Endothelial cell of umbilical vein (primary cell): ENCODE measurements at places on chromosomes 16 and 17. TPM values are rescaled to one million over a fixed set of nuclear protein-coding genes. Genes with fewer than 3 reads are reported as not detected.

DNA sequence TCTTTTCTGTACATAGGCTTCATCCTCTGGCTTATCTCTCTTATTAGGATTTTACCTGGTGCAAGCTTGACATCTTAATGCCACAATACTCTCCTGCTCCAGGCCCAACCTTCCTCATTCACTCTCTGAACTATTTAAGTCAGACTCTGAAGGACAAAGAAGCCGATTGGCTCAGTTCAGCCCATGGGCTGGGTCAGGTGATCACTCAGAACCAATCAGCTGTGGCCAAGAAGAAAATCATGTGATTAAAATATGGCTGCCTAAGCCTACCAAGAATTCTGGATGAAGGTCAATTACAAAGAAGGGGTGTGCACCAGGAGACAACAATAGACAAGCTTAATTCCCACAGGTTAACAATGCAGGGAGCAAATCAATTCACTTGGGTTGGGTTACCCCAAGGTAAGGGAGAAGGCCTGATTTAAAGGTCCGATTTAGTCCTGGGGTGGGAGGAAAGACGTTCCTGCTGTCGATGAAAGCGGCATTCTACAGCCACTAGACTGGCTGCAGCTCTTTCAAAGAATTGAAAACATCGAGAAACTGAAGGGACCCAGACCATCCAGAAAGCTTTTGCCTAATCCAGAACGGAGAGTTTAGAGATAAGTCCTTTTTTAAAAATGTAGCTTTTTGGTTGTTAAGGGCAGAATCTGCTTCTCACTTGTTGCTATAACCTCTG, 42.9 kb upstream of the NFAT5 start:
- no peak for DNase-seq
- no peak overlapping the region for H3K4me3 ChIP-seq
- no peak overlapping the region for H3K27ac ChIP-seq

DNA sequence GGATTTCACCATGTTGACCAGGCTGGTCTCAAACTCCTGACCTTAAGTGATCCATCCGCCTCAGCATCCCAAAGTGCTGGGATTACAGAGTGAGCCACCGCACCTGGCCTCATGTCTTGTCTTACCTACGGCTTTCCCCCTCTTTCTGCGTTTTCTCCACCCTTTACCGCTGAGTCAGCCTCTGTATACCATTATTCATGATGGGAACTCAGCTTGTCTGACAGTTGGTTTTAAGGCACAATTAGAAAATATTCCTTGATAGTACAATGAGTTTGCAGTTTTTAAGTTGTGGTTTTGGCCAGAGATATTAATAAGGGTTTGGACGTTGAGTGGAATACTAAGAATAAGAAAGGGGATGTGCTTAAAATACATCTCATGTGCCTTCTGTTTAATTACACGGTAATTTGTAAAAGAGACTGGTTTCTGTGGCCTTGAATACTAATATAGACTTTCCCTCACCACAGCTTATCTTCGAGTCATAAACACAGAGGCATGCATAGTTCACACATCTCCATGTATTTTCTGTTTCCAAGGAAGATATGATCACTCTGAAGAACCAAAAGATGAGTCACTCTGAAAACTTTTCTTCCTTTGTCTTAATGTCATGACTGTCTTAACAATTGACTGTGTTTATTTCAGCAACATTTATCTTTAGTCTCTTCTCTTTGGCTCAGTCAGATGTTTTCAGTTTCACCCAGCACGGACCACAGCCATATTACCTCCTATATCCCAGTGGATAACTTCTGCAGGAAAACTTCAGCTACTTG, 54.4 kb downstream of the PITPNC1 start:
- no peaks in the 10 kb centered on the region for H3K36me3 ChIP-seq
- H3K27me3 ChIP-seq = no peaks in the 10 kb centered on the region
- H3K27ac ChIP-seq = peak overlapping the region; percentile 23
- no peak overlapping the region for H3K4me3 ChIP-seq

GRCh38 chr17:2830678-2831077, 34.4 kb downstream of the RAP1GAP2 start:
- no peak overlapping the region for H3K27ac ChIP-seq
- peaks cover 2% of the 10 kb centered on the region for H3K27me3 ChIP-seq
- H3K36me3 ChIP-seq = no peaks in the 10 kb centered on the region
- no peak for DNase-seq
- H3K4me1 ChIP-seq = no peaks in the 10 kb centered on the region

RNF43 gene
- total RNA-seq = not detected in 2 replicates

DNA sequence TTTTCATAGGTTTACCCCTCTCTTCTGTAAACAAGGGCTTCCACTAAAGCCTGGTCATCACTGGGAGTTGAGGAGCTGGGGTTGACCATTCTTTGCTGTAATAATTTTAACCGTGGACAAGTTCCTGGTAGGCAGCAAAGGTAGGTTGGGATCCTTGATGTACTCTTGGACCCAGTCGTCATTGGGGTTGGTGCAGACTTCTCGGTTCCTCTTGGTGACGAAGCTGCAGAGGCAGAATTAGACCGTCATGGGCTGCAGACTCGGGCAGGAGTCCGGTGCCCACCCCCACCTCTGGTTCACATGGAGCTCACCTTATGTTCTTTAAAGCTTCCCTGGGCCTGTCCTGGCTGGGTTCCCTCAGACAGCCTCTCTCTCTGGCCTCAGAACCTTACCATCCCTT, 3.8 kb downstream of the CCL16 start:
- peaks cover 38% of the 10 kb centered on the region for H3K4me1 ChIP-seq
- H3K27me3 ChIP-seq = no peaks in the 10 kb centered on the region
- no peak overlapping the region for H3K4me3 ChIP-seq
- H3K36me3 ChIP-seq = no peaks in the 10 kb centered on the region

NT5C3B gene
- total RNA-seq = 57.4 and 67.3 TPM in 2 replicates

GRCh38 chr16:50297301-50298074, 31.1 kb downstream of the ADCY7 start:
- no peaks in the 10 kb centered on the region for H3K4me1 ChIP-seq
- no peak overlapping the region for H3K27ac ChIP-seq
- no peaks in the 10 kb centered on the region for H3K27me3 ChIP-seq
- no peak for DNase-seq
- H3K36me3 ChIP-seq = no peaks in the 10 kb centered on the region
- H3K4me3 ChIP-seq = no peak overlapping the region

PRR29 gene
- 0.78 and 1.2 TPM in 2 replicates for total RNA-seq

PRSS21 gene
- not detected in 2 replicates for total RNA-seq

DNA sequence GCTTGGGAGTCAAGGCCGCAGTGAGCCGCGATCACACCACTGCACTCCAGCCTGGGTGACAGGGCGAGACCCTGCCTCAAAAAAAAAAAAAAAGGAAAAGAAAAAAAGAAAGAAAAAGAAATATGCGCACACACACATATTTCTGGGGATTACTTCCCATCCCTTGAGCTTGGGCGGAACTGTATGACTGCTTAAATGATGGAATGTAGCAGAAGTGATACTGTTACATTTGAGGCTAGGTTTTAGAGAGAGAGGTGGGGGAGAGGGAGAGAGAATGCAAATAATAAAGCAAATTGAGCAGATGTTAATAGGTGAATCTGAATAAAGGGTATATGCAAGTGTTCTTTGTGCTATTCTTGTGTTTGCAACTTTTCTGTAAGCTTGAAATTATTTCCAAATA, 12.0 kb upstream of the USP32 start:
- H3K4me3 ChIP-seq = no peak overlapping the region
- no peaks in the 10 kb centered on the region for H3K4me1 ChIP-seq
- DNase-seq = no peak
- H3K27ac ChIP-seq = no peak overlapping the region
- no peaks in the 10 kb centered on the region for H3K27me3 ChIP-seq

- H3K27me3 ChIP-seq = no peaks in the 10 kb centered on the region
- H3K4me3 ChIP-seq = no peak overlapping the region
- no peak for DNase-seq
- H3K27ac ChIP-seq = no peak overlapping the region
- peaks cover 18% of the 10 kb centered on the region for H3K4me1 ChIP-seq
- H3K36me3 ChIP-seq = peaks cover 3% of the 10 kb centered on the region
These were observed 87.4 kb upstream of the CHMP6 start for GRCh38 chr17:80904036-80904753.

DNA sequence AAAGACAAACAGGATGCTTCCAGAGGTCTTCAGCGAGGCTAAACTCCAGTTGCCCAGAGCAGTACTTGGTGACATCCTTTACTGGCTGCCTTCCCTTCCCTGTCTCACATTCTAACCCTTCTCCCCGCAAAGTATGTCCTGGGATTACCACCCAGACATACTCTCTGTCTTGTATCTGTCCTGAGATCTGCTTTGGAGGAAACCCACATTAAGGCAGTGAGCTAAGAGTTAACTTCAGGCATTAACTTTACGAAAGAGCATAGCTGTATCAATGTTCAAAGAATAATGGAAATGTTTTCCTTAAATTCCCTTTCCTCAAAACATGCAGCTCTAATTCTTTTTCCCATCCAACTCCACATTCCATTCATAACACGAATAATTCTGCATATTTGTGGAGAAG, 385.2 kb downstream of the NPIPA8 start:
- H3K4me3 ChIP-seq = no peak overlapping the region
- no peaks in the 10 kb centered on the region for H3K27me3 ChIP-seq
- DNase-seq = no peak

TBC1D3E gene
- not detected in 2 replicates for total RNA-seq

NMT1 gene
- 126 and 135 TPM in 2 replicates for total RNA-seq

ELMO3 gene
- 4.3 and 5.7 TPM in 2 replicates for total RNA-seq

- H3K36me3 ChIP-seq = no peaks in the 10 kb centered on the region
- no peak for DNase-seq
- H3K4me1 ChIP-seq = no peaks in the 10 kb centered on the region
- no peak overlapping the region for H3K27ac ChIP-seq
- H3K27me3 ChIP-seq = peaks cover 5% of the 10 kb centered on the region
These were observed 83.6 kb downstream of the IRF8 start for GRCh38 chr16:85982563-85982939.

DNA sequence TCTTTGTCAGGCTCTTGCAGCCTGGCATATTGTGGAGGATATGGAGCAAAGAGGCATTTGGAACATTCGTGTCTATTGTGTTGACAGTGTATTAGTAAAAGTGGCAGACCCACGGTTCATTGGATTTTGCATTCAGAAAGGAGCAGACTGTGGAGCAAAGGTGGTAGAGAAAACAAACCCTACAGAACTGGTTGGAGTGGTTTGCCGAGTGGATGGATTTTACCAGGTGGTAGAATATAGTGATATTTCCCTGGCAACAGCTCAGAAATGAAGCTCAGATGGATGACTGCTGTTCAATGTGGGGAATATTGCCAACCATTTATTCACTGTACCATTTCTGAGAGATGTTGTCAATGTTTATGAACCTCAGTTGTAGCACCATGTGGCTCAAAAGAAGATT, 44.5 kb downstream of the EFCAB13 start:
- no peaks in the 10 kb centered on the region for H3K4me1 ChIP-seq
- no peaks in the 10 kb centered on the region for H3K27me3 ChIP-seq
- H3K4me3 ChIP-seq = no peak overlapping the region
- no peak overlapping the region for H3K27ac ChIP-seq

CHST4 gene
- total RNA-seq = not detected in 2 replicates
